ENCODE measurements at places on chromosomes 1 and 21.

GRCh38 chr1:194548071-194548470, 1361.7 kb upstream of the B3GALT2 start:
- DNase-seq: no peak

- no peak for DNase-seq
These were observed 756 bp upstream of the RBM34 start for GRCh38 chr1:235161685-235162327.

DNA sequence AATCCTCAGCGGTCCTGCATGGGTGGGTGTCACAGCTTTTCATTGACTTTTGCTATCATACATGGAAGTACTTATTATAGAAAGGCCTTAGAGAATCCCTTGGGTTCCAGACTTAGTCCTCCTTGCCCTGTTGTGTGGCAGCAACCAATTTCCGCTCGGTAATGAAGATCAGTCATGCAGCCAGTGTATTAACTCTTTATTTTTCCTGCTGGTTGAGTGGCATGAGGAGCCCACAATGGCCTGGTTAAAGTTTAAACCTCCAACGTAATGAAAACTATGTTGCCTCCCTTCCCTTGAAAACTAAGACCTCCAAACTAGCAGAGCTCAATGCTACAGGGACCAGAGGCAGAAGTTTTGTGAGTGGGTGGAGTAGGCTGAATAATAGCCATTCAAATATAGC, 20.0 kb downstream of the CITED4 start:
- no peak for DNase-seq

GRCh38 chr1:225851805-225852204, 30.4 kb downstream of the TMEM63A start:
- no peak for DNase-seq

DNA sequence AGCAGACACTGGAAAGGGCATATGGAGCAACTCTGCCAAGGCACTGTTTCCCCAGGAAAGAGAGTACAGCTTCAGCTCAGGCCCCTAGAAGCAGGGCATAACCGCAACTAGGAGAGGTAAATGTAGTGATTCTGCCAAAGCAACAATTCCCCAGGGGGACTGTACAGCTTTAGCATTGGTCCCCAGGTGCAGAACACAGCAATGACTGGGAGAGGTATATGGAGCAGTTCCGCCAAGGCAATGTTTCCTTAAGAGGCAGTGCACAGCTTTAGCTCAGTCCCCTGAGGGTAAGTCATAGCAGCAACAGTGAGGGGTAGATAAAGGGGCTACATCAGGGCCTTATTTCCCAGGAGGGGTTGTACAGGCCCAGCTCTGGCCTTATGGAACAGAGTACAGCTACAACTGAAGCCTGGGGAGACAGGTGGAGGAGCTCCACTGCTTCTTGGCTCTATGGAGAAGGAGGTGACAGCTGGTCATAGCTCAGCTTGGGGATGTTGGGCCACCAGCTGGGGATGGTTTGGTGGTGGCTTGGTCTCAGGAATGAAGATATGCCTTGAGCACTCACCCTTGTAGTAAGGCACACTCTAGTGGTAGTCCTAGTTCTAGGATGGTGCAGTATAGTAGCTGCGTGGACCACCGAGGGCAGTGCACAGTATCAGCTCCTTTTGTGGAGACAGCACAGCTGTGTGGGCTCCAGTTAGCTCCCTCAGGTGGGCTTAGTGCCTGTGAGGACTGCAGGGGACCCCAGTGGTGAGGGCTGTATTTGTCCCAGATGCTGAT, 582.7 kb downstream of the PTPRC start:
- DNase-seq: no peak

DNA sequence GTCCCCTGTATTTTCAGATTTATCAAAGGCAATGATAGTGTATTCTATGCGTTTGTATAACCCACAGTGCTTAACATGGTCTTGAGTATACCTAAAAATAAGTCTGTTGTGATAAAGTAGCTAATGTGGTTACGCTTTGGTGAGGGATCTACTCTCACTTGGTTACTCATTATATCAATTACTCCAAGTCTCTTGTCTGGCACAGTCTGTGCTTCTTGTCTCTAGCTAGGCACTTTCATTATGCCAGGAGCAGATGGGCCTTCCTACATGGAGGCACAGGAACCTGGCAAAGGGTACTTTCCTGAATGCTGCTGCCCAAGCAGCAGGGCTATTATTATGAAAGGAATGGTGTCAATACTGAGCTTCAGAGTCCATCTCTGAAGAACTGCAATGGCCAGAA, 4.2 kb upstream of the PTPN22 start:
- no peak for DNase-seq

GRCh38 chr1:170518965-170519364, 13.0 kb upstream of the GORAB start:
- DNase-seq: no peak

GRCh38 chr21:27132266-27132665, 165.4 kb upstream of the ADAMTS5 start:
- DNase-seq: peak; percentile 21

GRCh38 chr1:40774266-40774998, 9.2 kb upstream of the KCNQ4 start:
- DNase-seq: peak; percentile 54

DNA sequence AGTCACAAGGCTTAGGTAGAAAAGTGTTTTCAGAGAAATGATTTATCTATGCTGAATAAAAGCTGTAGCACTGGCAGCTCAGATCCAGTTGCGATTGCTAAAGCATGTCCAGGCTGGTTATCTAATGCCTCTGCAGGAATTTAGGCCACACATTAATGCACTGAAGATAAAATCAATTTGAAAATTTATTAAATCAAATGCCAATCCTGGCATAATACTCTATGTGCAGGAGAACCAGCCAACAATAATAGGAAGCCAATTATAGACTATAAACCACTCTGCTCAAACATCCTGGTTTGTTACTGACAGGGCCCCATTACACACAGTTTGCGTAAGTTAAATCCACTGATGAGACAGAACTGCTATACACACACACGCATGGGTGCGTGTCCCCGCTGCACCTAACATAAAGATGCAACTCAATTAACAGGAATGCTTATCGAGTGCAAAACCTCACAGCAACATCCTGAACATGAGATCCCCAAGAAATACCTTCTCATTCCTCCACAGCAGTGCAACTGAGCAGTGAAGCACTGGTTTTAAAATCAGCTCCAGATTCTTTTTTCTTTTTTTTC, 40.6 kb downstream of the PTP4A2 start:
- DNase-seq: no peak

GRCh38 chr1:180901076-180901990, 11.4 kb upstream of the KIAA1614 start:
- DNase-seq: no peak

DNA sequence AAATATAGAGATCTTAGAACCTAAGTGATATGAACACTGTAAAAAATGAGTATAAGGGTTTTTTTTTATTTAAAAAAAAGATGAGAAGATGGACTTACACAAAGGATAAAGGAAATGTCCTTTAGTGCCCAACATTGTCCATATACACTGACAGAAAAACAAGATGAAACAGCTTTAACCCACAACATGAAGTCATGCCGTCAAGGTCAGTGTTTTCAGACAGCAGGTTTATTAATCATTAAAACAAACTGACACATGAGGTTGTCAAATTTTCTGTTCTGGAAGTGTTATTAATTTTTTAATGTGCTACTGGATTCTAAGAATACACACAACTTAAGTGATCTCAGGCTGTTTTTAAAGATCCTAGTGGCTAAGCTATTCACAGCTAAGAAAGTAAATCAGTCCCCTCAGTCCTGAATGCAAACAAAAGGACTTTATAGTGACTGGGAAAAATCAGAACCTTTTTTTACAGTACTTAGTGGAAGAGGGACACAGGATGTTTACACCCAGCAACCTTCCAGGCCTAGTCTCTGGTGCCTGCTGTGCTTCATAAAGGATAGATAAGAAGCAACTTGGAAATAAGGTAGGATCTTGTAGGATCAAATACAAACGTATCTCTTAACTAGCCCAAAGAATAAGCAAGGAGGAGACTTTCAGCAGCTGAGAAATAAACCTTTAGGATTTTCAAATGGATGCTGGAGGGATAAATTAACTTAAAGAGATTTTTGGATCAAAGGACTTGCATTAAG, 21.9 kb upstream of the PKN2 start:
- DNase-seq: no peak

DNA sequence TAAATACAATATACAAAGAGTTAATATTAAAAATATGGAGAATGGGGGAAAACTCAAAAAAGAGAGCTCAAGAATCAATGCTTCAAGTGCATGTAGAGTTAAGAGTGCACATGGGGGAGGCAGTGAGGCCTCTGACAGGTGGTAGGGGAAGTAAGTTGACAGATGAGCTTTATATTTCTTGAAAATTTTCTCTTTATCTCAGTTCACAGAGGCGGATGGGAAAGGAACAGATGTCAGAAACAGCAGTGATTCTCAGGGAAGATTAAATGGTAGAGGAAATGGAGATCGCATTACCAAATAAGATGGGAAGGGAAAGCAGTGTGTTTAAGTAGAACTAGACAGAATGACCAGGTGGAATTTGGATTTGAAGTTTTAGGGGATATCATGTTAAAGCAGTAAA, 200.1 kb upstream of the C1orf105 start:
- no peak for DNase-seq

- no peak for DNase-seq
These were observed 9.5 kb upstream of the CSF1 start for GRCh38 chr1:109901141-109901523.

GRCh38 chr1:80982831-80983230, 817.9 kb upstream of the ADGRL2 start:
- no peak for DNase-seq

- DNase-seq: no peak
These were observed 19.3 kb upstream of the ADARB1 start for GRCh38 chr21:45054927-45055612.

DNA sequence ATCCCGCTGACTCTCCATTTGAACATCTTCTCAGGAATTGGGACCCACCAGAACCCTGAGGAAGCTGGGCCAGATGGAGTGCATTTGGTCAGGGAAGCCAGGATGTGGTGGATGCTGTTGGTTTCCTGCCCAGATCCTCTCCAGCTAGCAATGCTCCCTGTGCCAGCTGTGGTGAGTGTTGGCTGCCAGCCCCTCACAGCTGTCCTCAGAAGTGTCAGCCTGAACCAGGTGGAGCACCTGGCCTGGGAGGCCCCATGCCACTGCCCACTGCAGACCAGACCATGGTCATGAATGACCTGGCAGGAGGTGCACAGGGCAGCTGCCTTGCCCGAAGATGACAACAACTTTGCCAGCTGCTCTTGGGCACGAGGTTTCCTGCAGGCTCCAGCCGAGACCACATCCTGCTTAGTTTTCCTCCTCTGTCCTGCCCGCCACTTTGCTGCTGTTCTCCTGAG, 54.4 kb downstream of the PRSS38 start:
- peak; percentile 52 for DNase-seq

- no peak for DNase-seq
These were observed 36.8 kb downstream of the CASZ1 start for GRCh38 chr1:10759413-10760200.

GRCh38 chr1:12587981-12588640, 29.9 kb downstream of the DHRS3 start:
- DNase-seq: no peak

- no peak for DNase-seq
These were observed 1.2 kb upstream of the SLC37A1 start for GRCh38 chr21:42512346-42513034.

DNA sequence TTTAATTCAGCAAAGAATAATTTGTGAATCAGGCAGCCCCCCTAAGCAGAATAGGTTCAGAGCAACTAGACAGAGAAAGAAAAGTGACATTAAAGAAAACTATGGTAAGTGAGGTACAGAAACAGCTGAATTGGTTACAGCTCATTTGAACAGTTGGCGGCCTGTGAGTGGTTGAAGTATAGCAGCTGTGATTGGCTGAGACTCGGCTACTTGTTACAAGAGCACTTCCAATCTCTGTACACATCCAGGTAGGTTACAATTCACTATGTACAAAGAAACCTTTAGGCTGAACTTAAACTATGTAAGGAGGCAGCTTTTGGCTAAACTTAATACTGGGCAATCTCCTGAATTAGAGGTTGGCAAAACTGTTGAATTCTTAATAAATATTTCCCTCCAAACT, 171.1 kb upstream of the LHX8 start:
- no peak for DNase-seq

GRCh38 chr1:204950353-204951001, 79.8 kb downstream of the NFASC start:
- DNase-seq: no peak

GRCh38 chr1:33146003-33146402, 35.8 kb downstream of the TRIM62 start:
- no peak for DNase-seq

DNA sequence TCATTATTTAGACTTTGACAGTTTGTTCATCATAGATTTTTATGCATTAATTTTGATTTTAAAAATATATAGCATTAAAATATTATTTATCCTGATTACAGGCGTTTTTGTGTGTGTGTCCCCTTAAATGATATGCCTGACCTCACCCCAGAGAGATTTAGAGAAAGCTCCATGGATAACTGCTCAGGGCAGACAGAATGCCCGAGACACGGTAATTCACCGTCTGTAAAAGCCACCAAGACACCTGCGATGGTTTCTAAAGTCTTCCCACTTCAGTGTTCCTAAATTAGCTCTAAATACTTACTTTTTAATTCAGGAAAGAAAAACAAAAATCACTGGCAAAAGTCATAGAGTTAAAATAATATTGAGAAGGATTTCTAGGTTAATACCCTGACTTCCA, 350.6 kb upstream of the RUNX1 start:
- DNase-seq: no peak

DNA sequence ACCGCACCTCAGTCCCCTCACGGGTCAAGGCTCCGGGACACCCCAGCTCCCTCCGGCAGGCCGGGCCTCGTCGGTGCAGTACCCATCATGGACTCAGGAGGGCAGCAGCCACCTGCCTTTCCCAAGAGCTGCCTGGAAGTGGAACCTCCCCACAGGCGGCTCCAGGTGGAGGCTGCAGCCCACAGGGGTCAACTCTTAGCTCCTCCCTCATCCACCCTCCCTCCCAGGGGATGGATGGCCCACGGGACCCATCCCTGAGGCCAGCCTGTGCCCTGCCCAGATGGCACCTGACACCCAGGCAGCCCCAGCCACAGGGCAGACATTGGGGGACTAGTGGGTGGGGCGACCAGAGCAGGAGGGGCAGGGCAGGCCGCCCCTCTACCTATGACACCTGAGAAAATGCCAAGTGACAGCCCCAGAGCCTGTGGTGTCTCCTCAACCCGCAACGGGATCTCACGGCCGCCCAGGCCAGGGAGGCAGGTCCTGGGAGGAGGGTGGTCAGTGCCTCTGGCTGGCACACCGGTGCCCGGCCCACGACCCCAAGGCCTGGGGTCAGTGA, 1.2 kb upstream of the ARHGEF16 start:
- peak; percentile 94 for DNase-seq

GRCh38 chr1:66916320-66916719, 8.3 kb downstream of the DNAI4 start:
- peak; percentile 17 for DNase-seq

DNA sequence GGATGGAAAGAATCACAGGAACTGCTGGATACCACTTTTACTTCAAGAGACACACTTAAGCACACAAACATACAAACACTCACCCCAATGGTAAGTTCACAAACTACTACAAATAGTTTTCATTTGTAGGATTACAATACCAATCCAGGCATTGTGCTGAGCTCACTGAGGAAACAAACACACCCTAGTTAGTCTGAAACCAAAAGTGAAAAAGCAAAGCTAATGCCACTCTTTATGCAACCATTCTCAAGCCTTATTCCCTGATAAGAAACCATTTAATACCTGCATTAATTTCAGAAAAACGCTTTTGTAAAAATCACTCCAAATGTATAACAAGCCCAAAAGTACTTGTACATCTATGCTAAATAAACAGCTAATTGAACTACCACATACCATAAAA, 38.3 kb downstream of the RNF115 start:
- no peak for DNase-seq

Data from AG20443 (cell line).